ENCODE measurements at places on chromosomes 5 and 9.

- no peak for DNase-seq
Measured at GRCh38 chr5:56421246-56422075, 188.3 kb upstream of the ANKRD55 start.

- peak; percentile 26 for DNase-seq
Measured at GRCh38 chr5:657570-657969, 35.6 kb downstream of the TPPP start.

DNA sequence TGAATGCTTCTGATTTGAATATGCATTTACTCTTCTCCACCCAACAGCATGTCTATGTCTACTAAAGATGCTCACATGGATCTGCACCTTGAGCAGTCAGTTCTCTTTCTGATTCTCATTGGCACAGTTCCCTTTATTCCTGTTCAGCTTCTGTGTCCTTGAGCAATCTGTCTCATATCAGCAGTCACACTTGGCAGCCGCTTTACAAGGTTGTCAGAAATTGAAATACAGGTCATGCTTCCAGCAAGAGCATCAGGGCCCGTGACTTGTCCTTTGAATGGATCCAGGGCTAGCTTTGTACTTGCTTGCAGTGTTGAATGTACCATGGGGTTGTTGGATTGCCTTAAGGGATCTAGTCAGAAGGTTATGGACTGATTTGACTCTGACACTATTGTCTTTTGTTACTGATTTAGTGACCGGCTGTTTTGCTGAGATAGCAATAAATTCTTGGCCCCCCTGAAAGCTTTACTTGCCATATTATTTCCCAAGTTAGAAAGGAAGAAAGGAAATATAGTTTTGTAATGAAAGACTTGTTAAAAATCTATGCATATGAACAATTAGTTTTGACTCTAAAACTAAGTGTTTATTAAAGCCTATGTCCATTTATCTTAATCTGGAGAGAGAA lies 273.4 kb upstream of the ISL1 start:
- DNase-seq: no peak

GRCh38 chr9:127887792-127888191 lies 10.3 kb upstream of the AK1 start:
- DNase-seq: peak; percentile 47

DNA sequence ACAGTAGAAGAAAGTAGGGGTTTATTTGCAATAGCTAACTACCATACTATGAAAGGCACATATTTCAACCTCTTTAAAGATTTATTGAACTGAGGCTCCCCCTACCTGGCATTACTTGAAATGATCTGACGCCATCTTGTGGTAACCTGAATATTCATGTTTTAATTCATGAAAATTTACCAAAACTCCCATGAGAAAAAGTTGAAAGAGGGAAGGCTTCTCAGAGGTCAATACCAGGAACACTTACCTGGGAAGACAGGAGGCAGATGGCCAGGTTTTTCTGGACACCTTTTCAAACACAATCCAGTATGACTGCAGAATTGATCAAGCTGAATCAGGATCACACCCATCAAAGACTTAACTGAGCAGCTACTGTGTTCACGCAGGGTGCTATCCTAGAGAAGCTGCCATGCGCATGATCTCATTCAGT lies 9.4 kb downstream of the PRELID2 start:
- peak; percentile 66 for DNase-seq

GRCh38 chr5:135761746-135762145 lies 72.7 kb upstream of the SLC25A48 start:
- DNase-seq: no peak

- no peak for DNase-seq
Measured at GRCh38 chr5:75368391-75368790, 31.4 kb downstream of the HMGCR start.

DNA sequence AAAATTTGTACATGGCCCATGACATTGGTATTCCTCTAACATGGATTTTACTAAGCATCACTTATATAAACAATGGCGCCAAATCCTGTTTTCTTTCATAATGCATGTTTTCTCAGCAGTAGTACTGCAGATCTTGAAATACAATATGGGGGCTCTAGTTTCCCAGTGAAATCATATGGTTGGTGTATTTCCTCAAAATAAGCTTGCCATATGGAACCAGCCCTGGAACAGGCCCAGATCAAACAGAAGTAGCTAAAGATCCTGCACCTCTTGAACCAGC lies 163.9 kb downstream of the ZNF608 start:
- no peak for DNase-seq

GRCh38 chr9:120941046-120941770 lies 14.6 kb upstream of the TRAF1 start:
- no peak for DNase-seq

DNA sequence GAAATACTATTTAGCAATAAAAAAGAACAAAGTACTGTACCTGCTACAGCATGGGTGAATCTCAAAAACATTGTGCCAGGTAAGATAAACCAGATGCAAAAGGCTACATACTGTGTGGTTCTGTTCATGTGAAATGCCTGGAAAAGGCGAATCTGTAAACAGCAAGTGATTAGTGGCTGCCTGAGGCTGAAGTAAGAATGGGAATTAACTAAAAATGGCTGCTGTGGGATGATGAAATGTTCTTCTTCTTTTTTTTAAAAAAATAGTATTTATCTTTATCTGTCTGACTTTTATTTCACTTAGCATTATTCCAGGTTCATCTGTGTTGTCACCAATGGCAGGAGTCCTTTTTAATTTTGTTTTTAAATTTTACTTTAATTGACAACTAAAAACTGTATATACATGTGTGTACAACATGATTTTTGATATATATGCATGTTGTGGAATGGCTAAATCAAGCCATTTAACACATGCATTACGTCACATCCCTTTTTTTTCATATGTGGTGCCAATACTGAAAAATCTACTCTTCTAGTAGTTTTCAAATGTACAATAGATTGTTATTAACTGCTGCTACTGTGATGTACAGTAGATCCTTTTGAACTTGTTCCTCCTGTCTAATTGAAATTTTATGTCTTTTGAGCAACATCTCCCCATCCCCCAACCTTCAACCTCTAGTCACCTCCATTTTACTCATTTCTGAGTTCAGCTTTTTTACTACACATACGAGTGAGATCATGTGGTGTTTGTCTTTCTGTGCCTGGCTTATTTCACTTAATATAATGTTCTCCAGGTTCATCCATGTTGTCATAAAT lies 62.9 kb upstream of the TNFAIP8 start:
- DNase-seq: no peak

- no peak for DNase-seq
Measured at GRCh38 chr9:78609450-78609849, 312.5 kb downstream of the PSAT1 start.

DNA sequence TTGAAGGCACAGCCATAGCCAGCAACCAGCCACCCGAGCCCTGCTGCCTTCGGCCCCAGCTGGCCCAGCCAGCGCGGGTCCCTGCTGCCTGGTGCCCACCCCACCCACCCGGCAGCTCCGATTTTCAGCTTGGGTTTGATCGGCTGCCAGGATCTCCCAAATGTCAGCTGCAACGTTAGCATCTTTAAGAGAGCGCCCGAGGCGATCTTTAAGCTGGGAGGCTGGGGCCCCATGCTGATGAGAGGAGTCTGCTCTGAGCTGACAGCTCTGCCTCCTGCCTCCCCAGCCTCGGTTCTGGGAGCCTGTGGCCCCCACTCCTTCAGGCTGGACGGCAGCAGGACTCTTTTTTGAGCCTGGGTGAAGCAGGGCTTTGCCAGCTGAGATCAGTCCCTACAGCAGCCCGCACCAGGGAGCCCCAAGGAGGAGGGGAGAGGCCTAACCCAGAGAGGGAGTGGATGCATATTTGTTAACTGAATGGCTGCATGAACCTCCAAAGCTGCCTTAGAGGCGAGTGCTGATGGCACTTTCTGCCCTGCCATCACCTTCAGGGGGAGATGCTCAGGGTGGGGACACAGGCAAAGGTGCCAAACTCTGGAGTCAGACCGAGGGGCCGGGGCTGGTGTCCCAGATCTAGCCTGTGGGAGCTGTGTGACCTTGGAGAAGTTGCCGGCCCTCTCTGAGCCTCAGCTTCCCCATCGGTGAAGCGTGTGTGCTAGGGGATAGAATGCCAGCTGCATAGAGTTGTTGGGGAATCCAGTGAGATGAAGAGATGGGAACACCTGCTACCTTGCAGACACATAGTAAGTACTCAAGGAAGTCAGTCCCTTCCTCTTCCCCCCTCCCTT lies 165.5 kb downstream of the C9orf50 start:
- no peak for DNase-seq

DNA sequence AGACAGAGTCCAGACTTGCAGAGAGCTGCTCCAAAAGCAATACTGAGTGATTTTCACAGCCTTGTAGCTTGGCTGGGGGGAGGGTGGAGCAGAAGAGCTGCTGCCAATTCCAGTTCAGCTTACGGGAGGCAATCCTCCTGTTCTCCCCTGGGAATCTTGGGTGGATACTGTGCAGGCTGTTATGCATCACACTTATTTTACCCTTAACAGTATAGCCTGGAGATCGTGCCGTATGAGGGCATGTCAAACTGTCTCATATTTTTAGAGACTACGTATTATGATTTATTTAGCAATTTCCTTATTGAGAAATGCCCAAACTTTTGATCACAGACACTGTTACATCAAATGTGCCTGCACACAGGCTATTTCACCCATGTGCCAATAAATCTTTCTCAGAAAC lies 85.2 kb downstream of the BASP1 start:
- DNase-seq: peak; percentile 45

- DNase-seq: no peak
Measured at GRCh38 chr5:95042037-95042436, 242.9 kb downstream of the MCTP1 start.

DNA sequence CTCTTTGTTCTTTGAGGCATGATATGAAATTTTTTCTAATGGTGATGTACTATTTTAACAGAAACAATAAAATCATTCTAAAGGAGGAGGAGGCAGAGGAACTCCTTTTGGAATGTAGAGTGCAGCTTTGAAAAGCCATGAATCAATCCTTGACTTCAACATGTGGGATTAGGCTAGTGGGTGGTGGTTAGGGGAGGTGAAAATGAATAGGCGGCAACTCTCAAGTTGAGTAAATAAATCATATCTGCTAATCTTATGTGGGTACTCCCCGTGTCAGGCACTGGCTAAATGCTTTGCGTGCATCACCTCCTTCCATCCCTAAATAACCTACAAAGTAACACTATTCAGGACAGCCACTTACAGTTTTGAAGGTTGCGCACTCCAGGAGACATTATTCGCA lies 35.1 kb downstream of the FAM81B start:
- no peak for DNase-seq

DNA sequence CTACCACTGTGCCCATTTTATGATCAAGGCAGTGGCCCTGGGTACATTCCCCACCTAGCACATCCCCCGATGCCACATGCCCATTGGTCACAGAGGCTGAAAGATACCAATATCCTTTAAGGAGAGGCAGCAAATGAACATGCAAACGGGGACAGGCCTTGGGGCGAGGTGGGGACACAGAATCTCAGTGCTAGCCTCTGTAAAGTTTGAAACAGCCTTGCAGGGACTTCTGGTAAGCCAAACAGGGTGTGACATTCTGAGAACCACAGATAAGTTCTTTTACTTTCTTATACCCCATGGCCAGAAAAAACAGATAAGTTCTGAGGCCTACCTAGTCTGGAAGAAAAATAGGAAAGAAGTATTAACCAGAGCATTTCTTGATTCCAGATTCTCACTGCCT lies 60.5 kb downstream of the ACER2 start:
- no peak for DNase-seq

- DNase-seq: no peak
Measured at GRCh38 chr5:129387944-129388343, 72.2 kb upstream of the ADAMTS19 start.

- no peak for DNase-seq
Measured at GRCh38 chr9:127739614-127740330, 4.7 kb upstream of the TOR2A start.

- no peak for DNase-seq
Measured at GRCh38 chr5:67792891-67793290, 422.7 kb upstream of the PIK3R1 start.

GRCh38 chr5:134245692-134246091 lies 19.8 kb upstream of the PPP2CA start:
- DNase-seq: no peak

DNA sequence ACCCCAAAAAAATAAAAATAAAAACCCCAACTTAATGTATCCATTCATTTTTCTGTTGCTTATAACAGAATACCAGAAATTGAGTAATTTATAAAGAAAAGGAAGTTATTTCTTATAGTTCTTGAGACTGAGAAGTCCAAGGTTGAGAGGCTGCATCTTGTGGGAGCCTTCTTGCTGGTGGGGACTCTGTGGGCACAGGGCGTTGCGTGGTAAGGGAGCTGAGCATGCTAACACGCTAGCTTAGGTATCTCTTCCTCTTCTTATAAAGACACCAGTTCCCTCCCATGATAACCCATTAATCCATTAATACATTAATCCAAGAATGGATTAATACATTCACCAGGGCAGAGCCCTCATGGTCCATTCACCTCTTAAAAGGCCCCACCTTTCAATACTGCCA lies 150.9 kb downstream of the ZSWIM6 start:
- DNase-seq: no peak

- DNase-seq: no peak
Measured at GRCh38 chr5:37717613-37718431, 122.0 kb downstream of the GDNF start.
